RWPE2 (cell line): ENCODE measurements at places on chromosomes 1 and 21.
A peak's percentile ranks its signal among the peaks of the same experiment; 100 is the strongest.

- DNase-seq: no peak
These were observed 70.2 kb downstream of the IARS2 start for GRCh38 chr1:220164116-220164515.

DNA sequence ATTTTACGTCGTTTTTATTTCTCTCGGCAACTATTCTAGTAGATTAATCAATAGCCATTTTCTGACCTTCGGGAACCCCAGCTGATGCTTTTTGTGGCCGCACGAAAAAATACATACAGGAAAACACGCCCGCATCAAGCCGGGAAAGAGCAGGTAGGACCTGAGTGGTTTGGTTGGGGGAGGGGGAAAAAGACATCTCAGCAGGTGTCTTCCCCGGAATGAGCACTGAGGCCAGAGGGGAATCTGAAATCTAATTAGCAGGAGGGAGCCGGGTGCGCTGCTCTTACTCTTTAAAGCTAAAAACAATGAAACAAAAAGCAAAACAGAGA is 618 bp upstream of the FOXD3 start:
- DNase-seq: no peak

DNA sequence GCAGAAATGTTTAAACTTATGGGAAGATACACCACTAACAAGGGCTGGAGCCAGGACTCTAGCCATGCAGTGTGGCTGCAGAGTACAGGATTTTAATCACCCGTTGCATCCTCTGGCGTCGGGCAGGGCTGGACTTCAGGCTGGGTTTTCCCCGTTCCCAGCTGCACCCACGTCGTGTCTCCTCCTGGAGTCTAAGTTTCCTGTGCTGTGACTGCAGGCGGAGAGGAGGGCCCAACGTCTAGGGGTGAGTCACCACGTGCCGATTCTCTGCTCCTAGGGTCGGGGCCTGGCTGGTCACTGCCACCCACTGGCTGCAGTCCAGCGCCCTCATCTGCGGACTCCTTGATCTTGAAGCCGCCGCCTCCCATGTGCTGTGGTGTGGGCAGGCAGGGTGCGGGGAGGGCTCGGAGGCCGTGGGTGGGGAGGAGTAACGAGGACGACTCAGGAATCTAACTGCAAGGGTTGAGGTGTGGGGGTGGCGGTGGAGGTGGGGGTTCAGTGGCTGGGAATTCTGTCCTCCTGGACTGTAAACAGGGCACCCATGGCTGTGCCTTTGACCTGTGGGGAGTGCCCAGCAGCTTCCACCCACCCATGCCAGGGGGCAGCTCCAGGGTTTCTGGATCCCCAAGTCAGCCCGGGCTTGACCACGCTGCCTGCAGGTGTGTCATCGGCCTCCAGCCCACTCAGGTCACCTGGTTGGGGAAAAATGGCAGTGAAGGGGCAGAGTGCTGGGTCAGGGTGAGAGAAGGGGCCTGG is 77.8 kb downstream of the ALPL start:
- no peak for DNase-seq

DNA sequence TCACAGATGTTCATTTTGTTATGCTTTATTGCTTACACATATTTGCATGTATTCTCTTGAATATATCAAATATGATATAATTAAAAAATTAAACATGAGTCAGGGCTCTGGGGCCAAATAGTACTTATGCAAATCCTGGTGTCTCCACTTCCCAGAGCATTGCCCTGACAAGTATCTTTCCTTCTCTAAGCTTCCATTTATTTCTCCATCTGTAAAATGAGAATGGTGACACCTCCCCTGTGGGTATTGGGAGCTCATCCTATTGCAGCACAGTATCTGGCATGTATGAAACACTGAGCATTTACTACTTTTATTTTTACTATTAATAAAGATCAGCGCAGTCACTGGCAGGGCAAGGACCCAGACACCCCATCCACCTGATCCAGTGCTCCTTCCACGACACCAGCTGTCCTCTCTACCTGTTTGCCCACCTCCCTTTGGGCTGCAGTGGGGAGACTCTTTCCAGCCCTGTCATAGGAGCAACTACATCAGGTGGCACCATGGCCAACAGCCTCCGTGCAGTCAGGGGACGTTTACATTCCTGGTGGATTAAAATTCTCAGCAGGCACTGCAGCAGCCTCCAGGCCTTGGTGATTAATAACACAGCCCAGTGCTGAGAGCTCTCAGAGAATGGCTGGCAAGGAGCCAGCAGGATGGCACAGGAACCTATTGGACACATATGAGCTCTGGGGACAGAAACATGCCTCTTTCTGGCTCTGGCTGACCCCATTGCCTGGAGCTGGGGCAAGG is 113.0 kb downstream of the DMRTB1 start:
- peak; percentile 71 for DNase-seq

DNA sequence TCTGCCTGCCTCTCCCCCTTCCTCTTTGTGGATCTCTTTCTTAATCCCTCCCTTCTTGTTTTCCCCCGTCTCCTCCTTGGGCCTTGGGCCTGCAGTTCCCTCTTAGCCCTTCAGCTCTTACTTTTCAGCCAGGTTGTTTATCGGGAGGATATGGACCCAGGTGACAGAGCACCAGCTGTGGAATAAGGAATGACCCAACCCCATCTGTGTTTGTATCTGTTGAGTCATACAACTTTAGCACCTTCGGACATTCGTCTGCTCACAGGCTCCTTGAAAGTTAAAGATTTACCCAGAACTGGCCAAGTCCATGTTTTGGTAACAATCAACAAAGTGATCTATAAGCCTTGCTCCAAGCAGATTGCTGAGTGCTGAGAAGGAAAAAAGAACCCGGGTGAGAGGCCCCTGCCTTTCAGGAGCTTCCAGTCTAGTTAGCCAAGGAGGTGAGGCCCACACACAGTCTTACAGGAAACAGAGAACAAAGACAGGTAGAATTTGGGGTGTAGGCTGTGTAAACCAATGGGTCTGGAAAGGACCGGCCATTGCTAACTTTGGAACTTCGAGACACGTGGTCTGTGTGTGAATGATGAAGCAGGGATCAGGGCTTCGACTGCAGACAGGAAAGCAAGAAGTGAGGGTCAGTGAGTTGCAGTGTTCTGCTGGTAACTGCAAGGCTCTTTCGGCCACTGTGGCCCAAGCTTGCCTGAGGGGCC is 66.7 kb upstream of the F3 start:
- DNase-seq: no peak

GRCh38 chr1:23200883-23201282 is 16.4 kb downstream of the HTR1D start:
- DNase-seq: no peak

DNA sequence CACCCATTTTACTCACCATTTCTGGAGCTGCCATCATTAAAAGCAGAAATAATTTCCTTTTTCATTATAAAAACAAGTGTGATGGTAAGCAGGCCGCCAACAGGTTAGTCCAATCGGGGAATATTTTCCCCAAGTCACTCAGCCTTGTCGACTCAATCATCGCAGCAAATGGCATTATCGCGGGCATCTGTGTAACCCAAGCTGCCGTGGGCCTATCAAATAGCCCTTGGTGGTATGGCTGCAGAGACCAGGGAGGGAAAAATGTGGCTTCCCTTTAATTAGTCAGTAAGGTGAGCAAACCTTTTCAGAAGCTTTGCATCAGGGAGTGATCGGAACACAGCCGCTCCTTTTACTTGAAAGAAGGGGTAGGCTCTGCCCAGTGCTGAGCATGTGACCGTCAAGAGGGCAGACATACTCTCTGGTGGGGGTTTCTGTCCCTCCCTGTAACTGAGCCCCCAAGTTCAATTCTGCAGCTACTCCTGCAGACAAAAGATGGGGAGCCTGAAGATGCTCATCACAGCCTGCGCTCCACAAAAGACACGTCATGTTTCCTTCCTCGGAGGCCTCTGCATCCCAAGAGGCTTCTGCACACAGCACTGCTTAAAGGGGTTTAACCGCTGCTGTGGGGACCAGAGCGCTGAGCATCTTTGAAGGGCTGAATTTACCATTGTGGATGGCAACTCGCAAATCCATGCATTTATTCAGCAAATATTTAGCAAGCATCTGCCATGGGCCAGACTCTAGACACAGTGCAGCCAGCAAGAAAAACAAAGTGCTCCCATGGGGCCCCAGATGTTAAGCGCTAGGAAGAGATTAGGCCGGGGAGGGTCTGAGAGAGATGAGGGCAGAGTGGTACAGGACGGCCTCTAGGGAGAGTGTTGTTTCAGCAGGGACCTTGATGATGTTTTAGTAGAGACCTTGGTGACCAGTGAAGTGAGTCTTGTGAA is 1.2 kb upstream of the TMPRSS3 start:
- DNase-seq: no peak

DNA sequence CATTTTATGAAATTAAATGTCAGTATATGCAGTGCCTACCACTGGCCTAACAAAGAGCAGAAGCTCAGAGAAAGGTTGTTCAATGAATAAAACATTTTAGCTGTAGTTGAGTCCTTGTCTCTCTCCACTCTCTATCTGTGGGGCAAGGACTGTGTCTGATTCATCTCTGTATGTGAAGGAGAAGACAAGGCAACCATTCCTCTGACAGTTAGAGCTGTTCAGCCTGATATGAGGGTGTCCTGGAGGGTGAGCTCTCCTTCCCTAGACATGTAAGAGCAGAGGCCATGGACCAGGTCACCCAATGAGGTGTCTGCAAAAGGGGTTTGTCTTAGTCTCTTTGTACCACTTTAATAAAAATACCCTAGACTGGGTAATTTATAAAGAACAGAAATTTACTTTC is 4.5 kb upstream of the PDZK1IP1 start:
- DNase-seq: no peak

DNA sequence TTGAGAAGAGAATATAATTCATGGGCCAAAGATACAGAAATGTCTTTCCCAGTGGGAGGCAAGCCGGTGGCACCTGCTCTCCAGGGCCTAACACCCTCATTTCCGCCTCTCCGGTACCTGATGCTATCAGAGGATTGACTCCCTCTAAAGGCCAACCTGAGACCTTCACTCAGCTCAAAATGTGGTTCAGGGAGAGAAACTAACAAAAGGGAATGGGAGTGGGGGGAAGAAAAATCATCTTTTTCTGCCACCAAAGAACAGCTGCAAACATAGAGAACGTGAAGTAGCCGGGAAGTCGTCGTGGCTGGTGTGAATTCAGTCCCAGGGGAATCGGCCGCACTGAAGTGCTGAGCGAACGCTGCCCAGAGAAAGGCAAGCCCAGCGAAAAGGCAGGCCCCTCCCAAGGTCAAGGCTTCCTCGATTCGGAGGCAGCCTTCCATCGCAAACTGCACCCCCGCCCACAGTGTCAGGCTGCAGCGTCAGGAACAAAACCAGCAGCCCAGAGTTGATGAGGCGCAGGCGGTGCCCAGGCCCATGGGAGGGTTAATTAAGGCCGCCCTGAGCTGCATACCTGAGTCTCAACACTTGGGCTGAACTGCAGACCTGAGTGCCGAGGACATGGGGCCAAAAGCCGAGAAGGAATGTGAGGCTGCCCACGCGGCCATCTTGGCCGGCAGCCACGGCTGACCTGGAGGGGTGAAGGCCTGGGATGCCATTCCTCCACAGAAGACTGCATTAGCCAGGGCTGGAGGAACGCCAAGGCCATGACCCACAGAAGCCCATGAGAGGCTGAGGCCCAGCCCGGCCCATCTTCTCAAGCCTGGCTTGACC is 160.2 kb downstream of the PSMG1 start:
- no peak for DNase-seq

GRCh38 chr1:44256762-44257554 is 43.7 kb downstream of the DMAP1 start:
- DNase-seq: no peak

DNA sequence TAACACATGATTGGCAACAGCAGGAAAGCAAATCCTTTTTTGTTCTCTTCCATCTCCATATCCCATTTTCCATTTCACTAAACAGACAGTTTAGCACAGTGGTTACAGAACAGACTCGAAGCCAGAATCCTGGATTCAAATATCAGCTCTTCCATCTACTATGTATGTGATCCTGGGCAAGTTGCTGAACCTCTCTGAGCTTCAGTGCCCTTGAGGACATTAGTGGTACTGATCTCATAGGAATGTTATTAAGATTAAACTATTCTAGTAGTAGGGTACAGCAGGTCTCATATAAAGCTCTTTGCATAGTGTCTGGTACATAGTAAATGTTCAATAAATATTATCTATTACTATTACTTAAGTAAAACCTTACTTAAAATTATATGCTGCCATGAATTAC is 13.8 kb upstream of the HHIPL2 start:
- no peak for DNase-seq

DNA sequence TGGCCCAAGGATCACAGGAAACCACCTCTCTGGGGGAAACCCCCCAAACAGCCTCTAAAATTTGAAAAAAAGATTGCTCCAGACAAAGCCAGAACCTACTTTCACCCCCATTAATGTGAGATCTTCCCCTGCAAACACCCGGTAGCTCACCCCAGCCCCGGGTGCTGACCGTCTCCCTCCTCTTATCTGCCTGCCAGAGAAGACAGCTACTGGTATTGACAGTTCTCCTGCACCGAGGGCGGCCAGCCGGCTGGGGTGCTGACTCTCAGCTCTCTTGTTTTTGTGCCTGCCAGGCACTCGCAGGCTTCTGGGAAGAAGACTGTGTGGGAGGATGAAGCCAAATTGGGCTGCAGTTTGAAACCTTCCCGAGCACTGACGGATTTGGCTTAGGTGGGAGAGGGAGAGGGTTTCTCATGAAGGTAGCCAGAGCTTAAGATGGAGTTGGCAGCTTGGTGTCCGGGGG is 48.2 kb downstream of the RASSF5 start:
- DNase-seq: no peak

- DNase-seq: no peak
These were observed 21.1 kb downstream of the KCNN3 start for GRCh38 chr1:154848983-154849382.

GRCh38 chr1:225655509-225656258 is 2.8 kb upstream of the ENAH start:
- peak; percentile 55 for DNase-seq

DNA sequence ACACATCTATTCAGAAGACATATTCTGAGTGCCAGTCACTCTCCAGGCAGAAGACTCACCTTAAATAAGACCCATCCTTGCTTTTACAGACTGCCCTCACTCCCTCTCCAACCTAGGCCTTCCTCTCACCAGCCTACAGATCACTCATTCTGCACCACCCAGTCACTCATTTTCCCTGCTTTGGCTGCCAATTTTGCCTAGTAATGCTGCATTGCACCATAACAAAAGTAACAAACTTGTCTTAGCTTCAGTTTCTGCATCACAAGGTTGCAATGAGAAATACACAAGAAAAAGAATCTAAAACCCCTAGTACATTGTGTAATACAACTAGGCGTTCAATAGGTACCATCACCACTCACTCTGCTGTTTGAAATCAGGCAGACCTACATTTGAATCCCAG is 292.4 kb downstream of the PLPP3 start:
- DNase-seq: no peak

- DNase-seq: no peak
These were observed 14.5 kb downstream of the KDF1 start for GRCh38 chr1:26945728-26946127.

GRCh38 chr1:78663923-78664322 is 14.3 kb downstream of the IFI44 start:
- DNase-seq: no peak
